Activated T-cell treated with anti-CD3 and anti-CD28 coated beads, Interleukin-2, amount 50 U/mL, for 1 hour (primary cell): ENCODE measurements at places on chromosomes 1 and 21.

- no peak for DNase-seq
Measured at GRCh38 chr21:17699524-17700189, 87.0 kb upstream of the BTG3 start.

GRCh38 chr1:112188611-112189010, 199.1 kb upstream of the KCND3 start:
- no peak for DNase-seq

DNA sequence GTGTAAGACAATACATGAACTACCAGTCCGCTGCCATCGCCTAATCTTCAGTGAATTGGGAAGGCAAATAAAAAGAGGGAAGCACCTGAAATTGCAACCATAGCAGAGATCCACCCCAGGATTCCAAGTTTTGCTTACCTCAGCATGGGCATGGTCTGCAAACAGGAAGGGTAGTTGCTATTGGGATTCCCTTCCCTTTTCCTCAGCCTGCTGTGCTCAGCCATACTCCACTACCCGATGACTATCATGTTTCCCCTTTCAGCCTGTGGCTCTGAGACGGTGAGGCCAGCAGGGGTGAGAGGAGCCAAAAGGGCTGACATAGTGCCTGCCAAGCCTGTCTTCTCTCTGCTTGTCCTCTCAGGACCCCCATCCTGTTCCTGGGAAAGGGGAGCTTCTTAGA, 64.2 kb downstream of the GPR137B start:
- no peak for DNase-seq

DNA sequence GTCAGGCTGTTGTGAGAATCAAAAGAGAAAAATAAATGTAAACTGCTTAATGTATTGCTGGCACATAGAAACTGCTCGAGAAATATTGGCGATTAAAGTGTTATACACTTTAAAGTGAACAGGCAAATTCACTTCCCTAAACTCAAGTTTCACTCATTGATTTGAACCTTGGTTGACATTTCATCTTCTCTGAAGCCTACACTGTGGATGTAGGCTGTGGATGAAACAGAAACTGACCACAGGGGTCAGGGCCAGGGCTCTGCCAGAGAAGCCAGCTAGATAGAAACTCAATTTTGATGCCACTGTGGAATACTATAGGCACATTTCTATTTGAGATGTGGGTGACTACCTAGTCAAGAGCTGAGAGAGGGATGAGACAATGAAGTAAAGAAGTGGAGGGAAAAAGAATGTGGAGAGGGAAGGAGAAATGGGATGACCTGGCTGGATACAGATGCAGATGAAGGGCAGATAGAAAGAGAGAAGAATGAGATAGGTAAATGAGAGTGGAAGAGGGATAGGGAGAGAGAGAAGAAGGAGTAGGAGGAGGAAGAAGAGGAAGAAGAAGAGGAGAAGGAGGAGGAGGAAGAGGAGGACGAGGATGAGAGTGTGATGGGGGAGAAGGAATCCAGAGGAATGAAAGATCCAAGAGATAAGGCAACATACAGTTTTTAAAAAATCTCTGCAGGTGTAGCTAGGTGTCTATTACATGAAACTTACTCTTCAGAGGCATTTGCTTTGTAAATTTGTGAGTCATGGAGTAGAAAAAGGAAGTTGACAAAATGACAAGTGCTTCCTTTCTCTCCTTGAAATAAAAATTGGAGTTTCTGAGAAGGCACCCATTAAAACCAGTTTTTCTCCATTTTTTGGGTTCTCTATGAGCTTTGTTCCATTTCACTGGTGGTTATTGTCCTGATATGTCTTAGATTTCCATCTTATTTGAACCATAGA, 17.4 kb upstream of the CD1D start:
- no peak for DNase-seq

- no peak for DNase-seq
Measured at GRCh38 chr1:180581635-180582039, 22.9 kb downstream of the OVAAL start.

DNA sequence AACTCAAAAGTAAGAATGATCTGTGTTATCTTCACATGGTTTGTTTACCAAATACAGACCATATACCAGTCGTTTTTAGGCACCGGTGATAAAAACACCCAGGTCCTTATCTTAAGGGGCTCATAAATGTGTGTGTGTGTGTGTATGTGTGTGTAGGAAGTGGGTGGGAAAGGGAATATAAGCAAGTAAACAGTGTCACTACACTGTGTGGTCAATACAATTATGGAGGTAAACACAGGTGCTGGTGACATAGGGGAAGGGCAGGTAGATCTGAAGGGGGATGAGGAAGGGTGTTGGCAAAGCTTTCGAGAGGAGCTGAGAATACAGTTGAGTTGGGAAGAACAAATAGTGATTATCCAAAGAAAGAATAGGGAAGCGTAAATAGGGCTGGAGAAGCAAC, 19.1 kb upstream of the MRPS6 start:
- DNase-seq, result no peak

DNA sequence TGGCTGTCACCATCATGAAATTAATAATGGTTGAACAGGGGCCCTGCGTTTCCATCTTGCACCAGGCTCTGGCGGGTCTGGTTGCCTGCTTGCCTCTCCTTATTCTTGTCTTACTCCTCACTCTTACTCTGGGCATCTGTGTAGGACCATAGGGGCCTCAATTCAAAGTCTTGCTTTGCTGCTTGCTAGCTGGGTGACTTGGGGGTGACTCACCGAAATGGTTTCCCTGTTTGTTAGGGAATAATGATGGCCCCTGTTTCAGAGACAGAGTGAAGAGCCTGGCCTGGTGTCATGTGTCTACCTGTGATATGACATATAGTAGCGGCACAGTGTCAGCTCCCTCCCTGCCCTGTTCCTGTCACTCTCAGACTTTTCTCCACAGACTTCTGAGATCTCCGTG, 24.6 kb downstream of the KCNC4 start:
- DNase-seq, result no peak

DNA sequence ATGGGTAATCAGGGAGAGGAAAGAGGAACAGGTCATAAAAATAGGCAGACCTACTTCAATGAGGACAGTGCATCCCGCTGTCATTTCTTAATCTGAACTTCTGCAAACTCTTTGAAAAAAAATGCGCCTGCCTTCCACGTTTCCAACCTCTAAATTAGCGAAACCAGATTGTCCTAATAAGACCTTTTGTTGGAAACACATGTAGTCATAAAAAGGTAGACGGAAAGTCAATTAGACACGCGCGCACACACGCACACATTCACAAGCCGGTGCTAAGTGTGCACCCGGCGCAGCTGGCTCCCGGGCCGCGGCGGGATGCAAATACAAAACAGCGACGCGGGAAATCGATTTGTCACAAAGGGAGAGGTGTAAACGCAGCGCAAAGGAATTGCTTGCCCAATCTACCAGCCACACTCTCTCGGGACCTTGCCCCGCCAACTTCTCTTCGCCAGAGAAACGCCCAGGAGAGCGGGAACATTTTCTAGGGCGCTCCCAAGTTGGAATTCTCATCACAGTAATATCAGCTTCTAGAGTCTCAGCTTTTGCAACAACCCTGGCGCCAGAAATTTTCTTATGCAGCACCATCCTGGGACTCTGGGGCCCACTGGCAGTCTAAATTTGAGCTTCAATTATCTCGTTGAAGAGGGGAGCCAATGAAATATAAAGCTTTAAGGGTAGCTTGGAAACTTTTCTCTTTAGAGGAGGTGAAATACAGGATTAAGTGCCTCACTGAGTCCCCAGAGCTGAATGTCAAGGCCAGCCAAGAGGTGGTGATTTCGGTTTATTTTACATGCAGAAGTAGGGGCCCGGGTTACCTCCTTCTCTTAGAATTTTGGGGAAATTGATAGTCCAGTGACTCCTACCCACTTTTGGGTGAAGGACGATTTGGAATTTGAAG, 4.5 kb downstream of the PRRX1 start:
- DNase-seq, result no peak

DNA sequence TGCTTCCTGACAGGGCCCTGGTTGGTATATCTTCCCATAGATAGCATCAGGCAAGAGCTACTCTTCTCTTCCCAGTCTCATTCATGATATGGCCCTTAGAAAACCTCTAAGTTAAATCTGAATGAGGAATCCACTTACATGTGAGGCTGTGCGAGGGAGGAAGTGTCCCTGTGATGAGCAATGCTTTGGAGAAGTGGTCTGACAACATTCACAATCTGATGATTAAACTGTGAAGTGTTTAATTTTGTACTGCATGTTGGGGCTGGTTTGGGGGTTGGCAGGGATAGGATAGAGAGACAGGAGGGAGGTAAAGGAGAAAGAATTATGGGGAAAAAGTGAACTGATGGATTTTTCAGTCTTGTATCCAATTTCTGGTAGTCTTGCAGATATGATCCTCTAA, 421.2 kb upstream of the DAB1 start:
- no peak for DNase-seq

DNA sequence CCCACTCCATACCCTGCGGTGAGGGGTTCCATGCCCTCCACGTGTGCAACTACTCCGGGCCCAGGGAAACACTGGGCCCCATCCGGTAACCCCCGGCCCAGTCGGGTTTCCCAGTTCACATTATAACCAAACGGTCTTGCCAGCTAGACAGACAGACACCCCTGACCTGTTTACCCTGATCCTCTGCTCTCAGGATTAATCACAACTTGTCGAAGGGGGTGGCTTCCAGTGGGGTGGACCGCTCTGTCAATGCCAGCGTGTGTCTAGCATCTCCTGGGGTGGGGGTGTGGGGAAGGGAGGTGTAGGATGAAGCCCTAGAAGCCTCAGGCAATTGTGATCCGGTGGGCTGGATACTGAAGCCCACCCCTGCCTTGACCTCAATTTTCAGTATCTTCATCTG, 4.6 kb upstream of the OLIG2 start:
- DNase-seq, result no peak
